ENCODE measurements at places on chromosomes 4 and X. TPM values are rescaled to one million over a fixed set of nuclear protein-coding genes. Genes with fewer than 3 reads are reported as not detected.

DNA sequence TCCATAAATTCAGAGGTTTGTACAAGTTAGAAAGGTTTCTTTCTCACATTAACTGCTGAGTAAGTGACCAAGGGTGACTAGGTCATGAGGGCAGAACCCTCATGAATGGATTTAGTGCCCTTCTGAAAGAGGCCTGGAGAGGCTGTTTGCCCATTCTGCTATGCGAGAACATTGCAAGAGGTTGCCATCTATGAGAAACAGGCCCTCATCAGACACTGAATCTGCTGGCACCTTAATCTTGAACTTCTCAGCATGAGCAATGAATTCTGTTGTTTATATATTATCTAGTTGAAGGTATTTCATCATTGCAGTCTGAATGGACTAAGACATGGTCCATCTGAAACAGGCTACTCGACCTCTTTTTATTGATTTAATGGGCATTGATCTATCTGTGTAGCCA, 96.2 kb upstream of the GPRIN3 start:
- no peak for ATAC-seq

DNA sequence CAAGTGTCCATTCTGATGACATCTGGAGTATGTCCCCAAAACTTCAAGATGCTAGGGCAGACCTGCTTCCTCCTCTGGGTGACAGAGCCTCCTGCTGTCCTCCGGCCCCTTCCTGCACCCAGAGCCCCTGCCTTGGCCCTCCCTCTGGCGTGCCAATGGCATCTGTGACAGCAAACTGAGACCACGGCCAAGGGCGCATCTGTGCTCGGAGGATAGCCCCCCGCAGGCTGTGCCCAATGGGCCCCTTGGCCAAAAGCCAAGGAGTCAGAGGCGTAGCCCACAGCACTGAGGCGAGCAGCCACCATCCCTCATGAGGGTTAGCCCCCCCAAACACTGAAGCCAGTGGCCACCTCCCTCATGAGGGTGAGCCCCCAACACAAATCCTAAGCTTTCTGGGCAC, 7.9 kb downstream of the LRPAP1 start:
- no peak for ATAC-seq

- no peak for ATAC-seq
Observed at GRCh38 chr4:187276736-187277408, 553.2 kb upstream of the FAT1 start.

- ATAC-seq = no peak
Observed at GRCh38 chr4:160213366-160213765, 1110.5 kb downstream of the RAPGEF2 start.

DNA sequence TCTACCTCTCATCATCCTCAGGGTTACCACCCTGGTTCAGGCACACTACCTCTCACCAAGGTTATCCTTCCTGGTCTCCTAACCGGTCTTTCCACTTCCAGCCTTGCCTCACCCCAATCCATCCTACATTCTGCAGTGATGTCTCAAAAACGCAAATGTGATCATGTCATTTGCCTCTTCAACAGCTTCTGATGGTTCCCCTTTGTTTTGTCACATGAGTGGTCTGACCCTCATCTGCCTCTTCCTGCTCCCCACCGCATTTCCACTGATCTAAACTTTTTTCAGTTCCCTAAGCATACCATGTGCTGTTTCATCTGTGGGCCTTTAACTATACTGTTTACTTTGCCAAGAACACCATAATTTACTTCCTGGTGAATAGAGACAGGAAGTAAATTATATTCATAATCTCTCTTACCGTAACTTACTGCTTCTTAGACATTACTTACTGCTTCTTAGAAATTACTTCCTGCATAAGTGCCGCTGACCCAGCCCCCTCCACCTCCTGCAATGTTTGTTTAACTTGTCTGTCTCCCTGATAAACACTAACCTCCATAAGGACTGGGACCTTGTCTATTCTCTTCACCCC, 27.1 kb upstream of the NSUN7 start:
- peak; percentile 10 for ATAC-seq

- ATAC-seq = peak; percentile 89
Observed at GRCh38 chr4:77003400-77003799, 53.8 kb downstream of the SEPTIN11 start.

DNA sequence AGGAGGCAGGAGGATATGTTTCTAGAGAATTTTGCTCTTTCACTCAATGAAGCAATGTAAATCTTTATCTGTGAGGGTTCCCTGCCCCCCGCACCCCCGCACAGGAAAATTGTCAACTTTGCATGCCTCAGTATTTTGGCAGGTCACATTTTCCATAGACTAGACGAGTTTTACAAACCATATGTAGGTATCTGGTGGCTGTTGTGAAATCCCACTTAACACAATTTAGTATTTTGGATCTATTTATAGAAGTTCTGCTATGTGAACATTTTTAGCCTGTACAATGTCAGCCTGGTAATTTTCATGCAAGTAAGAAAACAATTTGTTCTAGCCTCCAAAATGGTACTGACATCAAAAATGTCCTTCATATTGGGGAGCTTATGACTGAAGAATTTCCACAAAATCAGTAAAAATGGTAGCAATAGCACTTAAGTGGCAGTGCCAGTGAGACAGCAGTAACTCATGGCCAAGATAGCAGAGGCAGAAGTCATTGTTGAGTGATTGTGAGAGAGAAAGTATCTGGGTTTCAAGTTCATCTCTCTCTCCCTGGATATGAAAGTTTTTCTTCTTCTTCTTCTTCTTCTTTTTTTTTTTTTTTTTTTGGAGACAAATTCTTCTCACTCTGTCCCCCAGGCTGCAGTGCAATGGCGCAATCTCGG, 12.4 kb upstream of the FRYL start:
- ATAC-seq = peak; percentile 43

DNA sequence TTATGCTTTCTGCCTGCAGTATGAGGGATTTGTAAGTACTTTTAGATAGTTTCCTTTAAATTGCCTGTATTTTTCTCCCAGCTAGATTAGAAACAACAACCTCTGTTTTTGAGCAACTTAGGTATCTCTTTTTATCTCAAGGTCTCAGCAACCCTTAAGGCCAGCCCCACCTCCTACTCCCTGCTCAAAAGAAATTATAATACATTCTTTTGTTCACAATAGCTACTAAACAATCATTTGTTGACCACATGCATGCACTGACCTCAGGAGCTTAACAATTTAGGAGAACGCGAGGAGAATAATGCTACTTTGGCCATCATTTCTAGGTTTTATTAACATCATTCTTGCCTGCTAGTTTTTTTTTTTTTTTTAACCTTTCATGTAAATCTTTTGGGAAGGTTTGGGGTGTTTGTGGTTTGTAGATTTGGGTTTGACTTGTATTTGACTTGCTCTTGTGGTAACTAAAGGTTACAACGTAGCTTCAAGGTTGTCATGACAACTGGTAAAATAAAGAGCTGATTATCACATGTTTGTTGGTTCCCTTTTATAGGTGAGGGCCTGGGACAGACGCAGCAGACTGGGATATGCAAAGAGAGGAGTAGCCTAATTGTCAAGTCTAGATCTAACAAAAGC, 145.4 kb upstream of the PLAC1 start:
- peak; percentile 31 for ATAC-seq

- ATAC-seq = no peak
Observed at GRCh38 chrX:72296991-72297390, 8.7 kb downstream of the CITED1 start.

DNA sequence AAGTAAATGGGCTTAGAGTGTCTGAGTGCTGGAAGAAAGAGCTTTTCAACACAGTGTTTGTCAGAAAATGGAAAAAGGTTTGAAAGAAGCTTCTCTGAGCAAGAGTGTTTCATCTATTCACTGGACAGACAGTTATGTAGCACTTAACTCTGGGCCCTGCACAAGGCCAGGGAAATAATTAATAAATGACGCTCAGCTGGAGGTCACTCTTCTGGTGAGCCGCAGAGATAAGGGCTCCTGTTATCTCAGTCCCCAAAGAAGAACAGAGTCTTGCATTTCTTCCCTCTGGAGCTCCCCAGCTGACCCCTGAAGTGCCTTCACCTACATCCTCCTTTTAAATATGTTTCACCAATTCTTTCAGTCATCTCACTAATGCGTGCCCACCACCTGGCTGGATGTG, 90.4 kb downstream of the SLC16A2 start:
- no peak for ATAC-seq

DNA sequence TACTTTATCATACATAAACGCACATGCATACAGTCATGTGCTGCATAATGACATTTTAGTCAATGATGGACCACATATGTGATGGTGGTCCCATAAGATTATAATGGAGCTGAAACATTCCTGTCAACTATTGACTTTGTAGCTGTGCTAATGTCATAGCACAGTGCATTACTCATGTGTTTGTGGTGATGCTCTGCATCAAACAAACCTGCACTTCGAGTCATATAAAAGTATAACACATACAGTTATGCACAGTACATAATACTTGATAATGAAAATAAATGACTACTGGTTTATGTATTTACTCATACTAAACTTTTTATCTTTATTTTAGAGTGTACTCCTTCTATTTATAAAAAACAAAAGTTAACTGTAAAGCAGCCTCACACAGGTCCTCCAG, 60.5 kb upstream of the MCUB start:
- ATAC-seq = peak; percentile 43

DNA sequence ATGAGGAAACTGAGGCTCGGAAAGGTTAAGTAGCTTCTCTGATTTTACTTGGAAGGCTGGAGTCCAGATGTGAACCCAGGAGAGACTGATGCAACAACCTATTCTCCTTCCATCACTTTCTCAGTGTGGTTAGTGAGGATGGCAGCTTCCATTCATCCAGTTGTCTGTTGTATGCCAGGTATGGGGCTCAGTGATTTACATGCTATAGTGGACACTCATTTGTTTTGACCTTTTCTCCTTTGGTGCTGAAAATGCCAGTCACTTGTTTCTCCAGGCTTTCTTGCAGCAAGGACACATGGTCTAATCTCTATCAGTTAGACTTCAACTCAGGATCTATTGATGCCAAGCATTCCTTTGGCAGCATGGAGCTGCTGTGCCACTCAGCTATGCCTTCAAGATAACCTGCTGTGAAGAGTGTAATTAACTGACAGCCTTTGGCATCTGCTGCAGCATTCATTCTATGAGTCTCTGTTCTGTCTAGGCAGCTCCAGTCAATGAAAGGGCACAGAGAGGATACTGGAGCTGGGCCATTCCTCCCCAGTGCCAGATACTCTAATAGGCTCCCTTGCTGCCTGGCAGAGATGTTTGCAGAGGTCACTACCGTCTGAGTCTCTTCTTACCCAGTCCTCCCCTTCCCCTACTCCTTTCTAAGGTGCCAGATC, 11.0 kb upstream of the CWH43 start:
- ATAC-seq = no peak

DNA sequence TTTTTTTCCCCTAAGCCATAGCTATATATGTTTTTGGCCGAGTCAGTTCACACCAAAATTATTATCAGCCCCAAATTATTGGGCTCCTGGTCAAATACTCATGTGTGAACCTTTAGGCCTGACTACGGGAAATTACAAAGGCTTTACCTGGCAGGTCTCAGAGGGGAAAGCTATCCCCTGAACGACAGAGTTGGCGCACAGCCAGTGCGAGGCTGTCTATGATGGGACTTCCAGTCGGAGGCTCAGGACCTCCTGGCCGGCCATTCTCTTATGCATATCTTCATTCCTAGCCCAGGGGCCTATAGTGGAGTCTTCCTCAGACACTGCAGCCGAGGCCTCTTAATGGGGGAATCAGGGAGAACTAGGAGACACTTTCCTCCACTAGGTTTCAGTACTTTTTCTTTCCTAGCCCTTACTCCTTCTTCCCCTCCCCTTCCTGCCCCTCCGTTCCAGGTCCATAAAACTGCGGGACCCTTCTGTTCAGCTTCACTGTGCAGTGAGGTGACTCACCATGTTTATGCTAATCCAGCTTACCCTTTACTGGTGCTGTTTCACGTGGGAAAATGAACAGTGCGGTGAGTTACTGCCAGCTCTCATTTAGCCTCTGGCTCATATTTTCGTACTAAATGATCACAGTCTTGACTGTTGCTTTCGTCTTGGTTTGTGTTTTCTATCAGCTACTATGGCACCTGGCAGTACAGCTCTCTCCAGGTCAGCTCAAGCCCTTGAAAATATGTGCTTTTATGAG, 533.9 kb downstream of the FSTL5 start:
- ATAC-seq = no peak

DNA sequence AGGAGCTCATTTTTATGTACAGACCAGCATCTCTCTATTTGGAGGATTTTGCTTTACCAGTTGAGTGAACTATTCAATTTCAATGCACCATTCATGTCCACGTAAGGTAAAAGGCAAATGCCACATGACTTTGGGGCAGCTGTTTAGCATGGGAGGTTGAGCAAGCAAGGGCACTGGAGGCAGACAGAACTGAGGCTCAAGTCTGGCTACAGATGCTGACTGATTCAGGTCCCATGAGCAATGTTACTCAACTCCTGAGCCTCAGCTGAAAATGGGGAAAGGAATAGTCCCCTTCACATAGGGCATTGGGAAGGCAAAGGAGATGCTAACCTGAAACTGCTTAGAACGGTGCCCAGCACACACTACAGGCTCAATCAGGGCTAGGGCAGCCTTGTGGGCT, 93.0 kb upstream of the MTM1 start:
- ATAC-seq = no peak

- no peak for ATAC-seq
Observed at GRCh38 chr4:77652237-77652897, 46.7 kb downstream of the CXCL13 start.

DNA sequence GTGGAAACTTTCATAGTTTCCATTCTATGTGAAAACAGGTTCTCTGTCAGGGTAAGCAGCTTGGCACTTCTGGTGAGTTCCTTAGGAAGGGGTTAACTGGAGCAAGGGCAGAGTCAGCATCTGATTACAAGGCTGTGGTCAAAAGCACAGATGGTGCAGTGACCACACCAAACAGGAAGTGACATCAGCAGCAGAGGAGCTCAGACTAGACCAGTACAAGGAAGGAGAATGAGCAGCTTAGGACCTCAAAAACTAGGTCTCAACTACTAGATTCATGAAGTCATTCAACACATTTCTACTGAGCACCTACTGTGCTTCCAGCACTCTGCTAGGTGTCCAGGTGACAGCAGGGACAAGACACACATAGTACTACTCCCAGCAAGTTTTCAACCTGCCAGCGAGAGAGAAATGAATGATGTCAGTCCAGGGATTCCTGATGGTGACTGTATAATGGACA, 130.2 kb downstream of the AMELX start:
- ATAC-seq = no peak

- ATAC-seq = no peak
Observed at GRCh38 chr4:152168987-152169616, 366.8 kb downstream of the FBXW7 start.

Gene IL3RA
- total RNA-seq = 1.2 TPM

Gene NAP1L5
- total RNA-seq = 2.0 TPM

Gene PCDH7
- not detected for total RNA-seq

Gene ADRA2C
- total RNA-seq = not detected

Gene PPM1K
- total RNA-seq = 49.9 TPM

Gene DCHS2
- total RNA-seq = not detected

Gene TAF7L
- total RNA-seq = 0.11 TPM

Gene CA5B
- 45.9 TPM for total RNA-seq

Gene CCNG2
- 130 TPM for total RNA-seq

Gene DUX4
- not detected for total RNA-seq

Gene SLC9A7
- 13.3 TPM for total RNA-seq

Gene BGN
- total RNA-seq = not detected

Gene DMRTC1
- not detected for total RNA-seq

Gene AREG
- total RNA-seq = 0.85 TPM

All from activated T-helper 17 cell treated with anti-CD3 and anti-CD28 coated beads, Interleukin-2, amount 50 U/mL, for 72 hours (primary cell).